ENCODE measurements at places on chromosomes 7 and 10.

GRCh38 chr10:114720685-114721278 is 62.7 kb upstream of the ABLIM1 start:
- no peak for DNase-seq

GRCh38 chr10:133126431-133127290 is 33.4 kb upstream of the KNDC1 start:
- DNase-seq: no peak

GRCh38 chr10:111246814-111247452 is 170.1 kb downstream of the ADRA2A start:
- no peak for DNase-seq

- no peak for DNase-seq
Measured at GRCh38 chr7:111437736-111438135, 124.6 kb downstream of the IMMP2L start.

DNA sequence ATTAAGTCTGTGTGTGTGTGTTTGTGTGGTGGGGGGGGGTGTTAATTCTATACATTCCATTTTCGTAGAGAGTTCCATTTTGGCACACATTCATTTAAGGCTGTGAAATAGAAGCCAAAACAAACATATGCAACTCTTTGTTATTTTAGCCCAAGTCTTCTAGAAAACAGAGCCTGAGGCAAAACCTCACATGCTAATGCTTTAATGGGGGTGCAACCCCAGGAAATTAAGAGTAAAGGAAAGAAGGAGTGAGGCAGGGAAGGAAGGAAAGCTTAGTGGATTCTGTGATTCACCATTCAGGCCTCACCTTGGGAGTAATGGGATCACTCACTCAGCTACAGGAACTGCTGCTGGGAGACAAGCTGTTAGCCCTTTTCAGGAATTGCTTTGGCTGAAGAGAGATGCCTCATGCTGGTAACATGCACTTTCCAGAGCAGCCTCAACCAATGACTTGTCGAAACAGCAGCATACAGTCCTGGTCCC is 73.0 kb upstream of the CTTNBP2 start:
- DNase-seq: no peak

- DNase-seq: no peak
Measured at GRCh38 chr7:67758551-67758950, 761.9 kb downstream of the TYW1 start.

GRCh38 chr10:23391821-23392220 is 47.1 kb upstream of the OTUD1 start:
- DNase-seq: peak; percentile 4

DNA sequence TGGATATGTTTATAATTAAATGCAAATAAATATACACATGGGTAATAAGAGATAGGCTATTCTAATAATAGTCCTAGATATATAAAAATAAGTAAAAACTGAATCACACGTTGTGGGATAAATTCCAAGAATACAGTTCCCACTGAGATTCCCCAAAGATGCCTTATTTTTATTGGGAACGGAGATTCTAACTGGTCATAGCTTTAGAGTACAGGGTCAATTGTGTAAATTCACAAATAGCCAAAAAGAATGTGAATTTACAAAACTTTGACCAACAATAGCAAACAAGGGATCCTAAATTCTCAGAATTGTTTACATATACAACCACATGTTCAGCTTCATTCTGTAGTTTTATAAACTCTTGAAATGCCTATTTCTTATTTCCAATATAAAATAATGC is 65.0 kb downstream of the VSTM4 start:
- no peak for DNase-seq

DNA sequence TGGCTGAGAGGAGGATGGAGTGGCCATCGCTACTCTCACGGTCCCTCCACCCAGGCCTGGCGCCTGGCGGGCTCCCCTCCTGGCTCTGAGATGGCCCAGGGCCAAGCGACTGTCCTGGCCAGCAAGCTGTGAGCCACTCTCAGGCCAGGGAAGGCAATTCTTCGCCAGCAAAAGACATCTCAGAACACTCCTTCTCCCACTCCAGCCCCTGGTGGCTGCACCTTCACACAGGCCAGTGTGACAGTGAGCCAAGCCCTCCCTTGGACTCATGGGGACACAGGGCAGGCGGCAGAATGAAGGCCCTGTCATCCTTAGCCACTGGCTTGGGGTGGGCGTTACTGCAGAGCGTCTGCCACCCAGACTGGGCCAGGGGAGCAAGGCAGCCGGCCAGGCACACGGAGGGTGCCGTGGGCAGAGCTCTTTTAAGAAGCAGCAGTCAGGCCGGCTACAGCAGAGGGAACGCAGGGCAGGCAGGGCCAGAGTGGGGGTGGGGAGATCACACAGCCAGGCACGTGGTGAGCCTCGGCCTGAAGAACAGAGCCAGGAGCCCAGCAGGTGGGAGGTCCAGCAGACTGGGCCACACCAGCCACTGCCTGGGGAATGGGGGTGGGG is 14.4 kb downstream of the STK32C start:
- no peak for DNase-seq

GRCh38 chr7:26224359-26224758 is 22.8 kb downstream of the CBX3 start:
- no peak for DNase-seq

DNA sequence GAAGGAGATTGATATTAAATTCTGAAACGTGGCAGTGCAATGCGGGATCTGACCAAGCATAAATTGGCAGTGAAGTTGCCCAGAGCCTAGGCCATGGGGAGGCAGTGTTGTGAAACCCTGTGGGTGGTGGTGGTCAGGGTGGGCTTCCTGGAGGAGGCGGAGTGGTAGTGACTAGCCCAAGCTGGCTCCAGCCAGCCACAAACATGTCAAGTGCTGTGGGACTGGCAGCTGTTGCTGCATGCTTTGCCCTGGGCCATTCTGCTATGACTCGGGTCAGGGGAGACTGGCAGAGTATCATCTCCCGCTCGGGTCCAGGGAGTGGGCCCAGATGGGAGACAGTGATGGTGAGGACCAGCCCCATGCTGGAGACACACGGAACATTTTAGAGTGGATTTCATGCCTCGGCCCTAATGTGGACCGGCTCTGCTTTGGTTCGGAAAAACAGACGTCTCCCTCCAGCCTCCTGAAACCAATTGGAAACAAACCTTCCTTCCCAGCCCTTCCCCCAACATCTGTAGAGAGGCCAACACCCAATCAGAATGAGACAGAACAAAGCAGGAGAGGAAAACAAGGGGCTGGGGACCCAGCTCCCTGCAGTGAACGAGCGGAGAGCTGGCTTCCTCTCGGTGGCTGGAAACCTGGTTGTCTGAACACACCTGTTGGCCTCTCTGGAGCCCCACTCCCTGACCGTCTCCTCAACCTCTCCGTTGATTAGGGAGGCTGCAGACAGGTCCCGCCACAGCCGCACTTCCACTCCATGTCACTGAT is 58.2 kb downstream of the TMEM270 start:
- DNase-seq: no peak

GRCh38 chr10:76319661-76320060 is 888.2 kb downstream of the LRMDA start:
- no peak for DNase-seq

GRCh38 chr7:51226063-51226755 is 90.4 kb downstream of the COBL start:
- no peak for DNase-seq

- DNase-seq: no peak
Measured at GRCh38 chr10:95414844-95415485, 124.2 kb upstream of the PDLIM1 start.

DNA sequence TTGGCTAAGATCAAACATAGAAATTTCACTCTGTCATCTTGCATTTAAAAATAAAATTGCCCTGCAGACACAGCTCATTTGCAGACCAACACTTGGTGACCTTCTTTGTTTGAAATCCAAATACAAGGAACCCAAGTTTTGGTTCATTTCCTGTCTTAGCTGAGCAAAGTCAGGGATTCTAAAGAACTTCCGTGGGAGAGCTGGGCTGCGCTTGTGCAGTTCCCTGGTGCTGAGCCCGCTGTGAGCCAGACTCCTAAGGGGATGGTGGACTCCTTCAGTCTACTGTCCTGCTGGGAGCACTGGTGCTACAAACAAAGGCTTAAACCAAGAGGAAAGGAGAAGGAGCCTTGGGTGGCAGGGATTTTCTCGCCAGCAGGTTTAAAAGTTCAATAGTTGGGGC is 60.0 kb downstream of the MYOF start:
- DNase-seq: no peak

- DNase-seq: no peak
Measured at GRCh38 chr10:43753397-43754061, 104.8 kb upstream of the ZNF32 start.

- no peak for DNase-seq
Measured at GRCh38 chr10:28256776-28257175, 46.1 kb downstream of the MPP7 start.

DNA sequence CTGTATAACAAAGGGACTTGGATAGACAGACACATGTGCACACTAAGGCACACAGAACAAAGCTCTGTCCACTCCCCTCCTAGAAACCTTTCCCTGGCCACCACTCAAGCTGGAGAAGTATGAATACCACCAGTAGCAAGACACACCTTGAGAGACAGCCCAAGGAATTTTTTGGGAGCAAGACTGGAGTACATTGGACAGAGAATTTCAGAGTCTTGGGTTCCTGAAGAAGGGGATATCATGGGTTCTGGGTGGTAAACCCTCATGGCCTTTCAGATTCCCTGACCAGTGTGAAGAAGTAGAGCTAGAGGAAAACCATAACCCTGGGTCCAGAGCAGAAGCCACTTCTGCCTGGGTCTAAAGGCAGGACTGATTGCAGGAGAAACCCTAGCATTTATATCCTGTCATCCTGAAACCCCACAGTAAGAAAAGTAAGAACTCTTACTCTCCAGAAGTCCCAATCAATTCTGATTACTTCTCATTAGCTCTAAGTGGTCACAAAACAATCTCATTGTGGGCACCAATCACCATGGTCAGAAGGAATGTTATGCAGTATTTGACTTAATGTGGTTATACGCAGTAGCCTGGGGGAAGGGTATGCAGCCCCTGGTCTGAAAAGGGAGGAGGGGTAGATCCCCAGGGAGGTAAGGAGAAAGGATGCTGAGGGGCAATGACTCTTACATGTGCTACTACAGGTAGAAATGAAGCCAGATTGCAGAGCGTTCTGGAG is 20.4 kb upstream of the MACC1 start:
- no peak for DNase-seq

DNA sequence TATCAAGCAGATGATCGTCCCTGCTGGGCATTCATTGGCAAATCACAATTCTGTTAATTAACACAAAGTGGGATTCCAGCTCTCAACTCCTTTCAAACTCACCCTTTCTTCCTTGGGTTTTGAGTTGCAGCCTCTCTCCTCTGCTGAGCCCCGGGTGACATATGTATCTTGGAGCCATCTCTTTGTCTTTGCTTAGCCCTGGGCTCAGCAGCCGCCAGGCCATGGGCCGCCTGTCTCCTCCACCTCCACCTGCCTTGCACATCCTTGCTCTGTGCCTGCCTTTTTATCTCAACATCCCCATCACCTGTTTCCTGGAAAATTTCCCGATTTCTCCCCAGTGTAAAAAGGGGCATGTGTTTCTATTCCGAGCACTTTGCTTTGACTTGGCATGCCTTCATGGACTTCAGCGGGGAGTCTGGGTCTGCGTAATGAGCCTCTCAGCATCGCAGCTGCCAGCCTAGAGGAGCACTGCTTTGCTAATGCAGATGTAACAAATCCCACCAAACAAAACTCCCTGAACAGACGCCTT is 141.3 kb upstream of the AGK start:
- no peak for DNase-seq

DNA sequence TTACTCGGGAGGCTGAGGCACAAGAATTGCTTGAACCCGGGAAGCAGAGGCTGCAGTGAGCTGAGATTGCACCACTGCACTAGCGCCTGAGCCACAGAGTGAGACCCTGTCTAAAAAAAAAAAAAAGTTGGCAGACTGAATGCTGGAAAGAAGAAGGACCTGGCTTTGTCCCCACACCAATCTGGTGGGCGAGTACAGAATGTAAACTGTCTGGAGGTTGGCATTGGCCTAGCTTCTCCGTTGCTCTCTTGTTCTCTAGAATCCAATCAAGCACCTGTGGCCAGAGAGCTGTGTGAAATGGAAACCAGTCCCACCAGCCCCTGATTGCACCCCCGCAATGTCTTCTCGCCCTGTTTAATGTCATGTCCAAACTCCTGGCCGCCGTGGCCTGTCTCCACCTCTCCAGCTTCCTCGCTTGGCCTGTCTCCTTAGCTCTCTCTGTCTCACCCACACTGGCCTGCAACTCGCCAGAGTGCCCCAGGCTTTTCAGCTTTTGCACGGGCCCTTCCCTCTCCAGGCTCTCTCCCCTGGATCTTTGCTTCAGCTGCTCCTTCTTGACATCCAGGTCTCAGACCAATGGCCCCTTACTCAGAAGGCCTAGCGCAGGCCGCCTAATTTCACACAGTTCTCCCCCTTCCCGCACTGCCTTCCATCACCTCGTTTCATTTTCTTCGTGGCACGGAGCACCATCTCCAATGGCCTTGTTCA is 670 bp upstream of the AGK start:
- no peak for DNase-seq

DNA sequence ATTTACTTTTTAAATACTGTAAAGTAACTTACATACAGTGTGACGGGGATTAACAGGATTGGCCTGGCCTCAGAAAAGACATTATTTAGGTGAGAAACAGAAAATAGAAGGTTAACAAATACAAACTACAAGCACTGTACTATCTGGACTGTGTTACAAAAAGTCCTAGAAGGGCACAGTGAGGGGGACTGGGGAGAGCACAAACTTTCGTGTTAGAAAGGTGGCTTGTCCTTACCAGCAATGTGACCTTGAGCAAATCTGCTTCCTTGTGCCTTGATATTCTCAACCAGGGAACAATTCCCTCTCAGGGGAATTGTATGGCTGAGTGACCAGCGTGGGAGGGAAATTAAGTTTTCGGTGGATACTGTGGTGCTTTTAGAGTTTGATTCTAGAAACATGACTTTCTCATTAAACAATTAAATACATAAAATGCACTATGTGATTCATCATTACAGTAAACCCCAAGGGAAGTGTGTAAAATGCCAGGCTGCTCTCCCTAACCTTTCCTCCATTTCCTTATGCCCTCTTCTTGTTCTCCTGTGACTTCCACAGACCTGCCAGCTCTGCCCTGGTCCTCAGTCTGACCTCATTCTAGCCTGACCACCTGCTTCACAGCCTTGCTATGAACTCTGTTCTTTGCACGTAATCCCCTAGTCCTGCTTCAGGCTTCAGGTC is 57.7 kb downstream of the OSBPL3 start:
- DNase-seq: no peak

- DNase-seq: no peak
Measured at GRCh38 chr10:28530751-28531150, 2.2 kb upstream of the WAC start.

DNA sequence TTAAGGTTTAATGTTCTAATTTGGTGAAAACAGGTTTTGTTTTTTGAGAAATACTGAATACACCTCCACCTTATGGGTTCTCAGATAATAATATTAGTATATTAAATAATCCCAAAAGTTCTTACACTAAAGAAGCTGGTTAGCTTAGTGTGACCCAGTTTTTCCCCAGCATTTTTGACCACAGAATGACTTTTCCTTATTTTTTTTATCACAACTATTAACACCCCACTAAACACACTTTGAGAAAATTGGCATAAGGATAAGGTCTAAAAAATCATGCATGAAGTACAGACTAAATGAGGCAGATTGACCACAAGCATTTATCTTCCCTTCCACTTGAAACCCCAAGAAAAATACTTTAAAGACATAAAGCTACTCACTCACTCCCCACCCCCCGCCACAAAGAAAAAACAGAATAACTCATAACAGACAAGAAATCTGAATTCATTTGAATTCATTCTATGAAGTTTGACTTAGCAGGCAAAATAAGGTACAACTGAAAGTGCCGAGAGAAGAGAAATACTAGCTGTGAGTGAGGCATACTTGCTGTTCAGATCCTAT is 49.7 kb upstream of the WNT16 start:
- no peak for DNase-seq
